A549 treated with AZD2906 at 1 μM for 4 hours (cell line): ENCODE measurements at places on chromosomes 7 and 10. TPM values are rescaled to one million over a fixed set of nuclear protein-coding genes. Genes with fewer than 3 reads are reported as not detected.

Gene JAKMIP3
- total RNA-seq = 0.68 to 1.1 TPM (median 1.00 TPM) in 5 replicates

Gene AMPH
- 0.03 to 0.11 TPM (median 0.07 TPM) in 5 replicates for total RNA-seq

Gene NAT16
- total RNA-seq = 0.13 to 0.19 TPM (median 0.15 TPM) in 5 replicates

Gene FBXW4
- 19.2 to 27.2 TPM (median 22.2 TPM) in 5 replicates for total RNA-seq

Gene KEL
- total RNA-seq = 0.08 TPM in 1 of 5 replicates, not detected in the others

Gene GPR26
- not detected in 5 replicates for total RNA-seq
